ENCODE measurements at places on chromosomes 12 and 14.

DNA sequence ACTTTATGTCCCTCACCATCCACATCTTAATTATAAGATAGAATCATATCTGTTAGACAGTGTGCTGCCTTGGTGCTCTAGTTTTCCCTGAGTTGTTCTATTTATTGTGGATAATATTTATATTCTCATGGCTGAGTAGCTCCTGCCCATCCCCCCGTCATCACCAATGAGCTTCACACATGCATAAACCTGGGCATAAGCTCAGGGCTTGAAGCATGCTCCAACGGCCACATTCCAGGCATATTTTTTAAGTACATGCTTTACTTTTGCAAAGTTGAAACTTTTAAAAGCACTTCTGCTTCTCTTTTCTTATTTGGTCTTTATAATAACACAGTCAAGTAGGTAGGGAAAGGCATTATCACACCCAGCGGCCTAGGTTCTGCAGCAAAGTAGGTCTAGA, 3.4 kb upstream of the FBXO34 start:
- no peak for DNase-seq

DNA sequence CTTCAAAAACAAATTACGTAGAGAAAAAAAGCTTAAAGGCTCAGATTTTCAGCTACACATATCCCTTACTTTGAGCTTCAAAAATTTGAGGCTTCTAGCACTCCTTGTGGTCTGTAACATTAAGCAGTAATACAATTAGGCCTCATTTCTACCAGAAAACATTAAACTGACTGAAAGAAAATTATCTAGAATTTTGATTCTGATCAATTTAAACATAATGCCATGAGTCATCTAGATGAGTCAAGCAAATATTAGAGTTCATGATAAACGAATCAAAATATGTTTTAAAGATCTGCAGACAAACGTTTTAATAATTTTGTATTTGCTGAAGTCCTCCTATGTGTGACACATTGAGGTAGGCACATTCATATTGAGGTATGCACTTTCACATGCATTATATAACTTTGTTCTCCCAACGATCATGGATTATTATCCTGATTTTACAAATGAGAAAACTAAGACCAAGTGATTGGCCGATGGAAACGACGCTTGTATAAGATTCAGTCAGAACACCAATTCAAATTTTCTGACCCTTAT, 4.3 kb downstream of the OSBPL8 start:
- DNase-seq = no peak

GRCh38 chr12:76057326-76057725, 25.8 kb upstream of the PHLDA1 start:
- no peak for DNase-seq

GRCh38 chr12:76952995-76953394, 74.2 kb upstream of the CSRP2 start:
- no peak for DNase-seq

DNA sequence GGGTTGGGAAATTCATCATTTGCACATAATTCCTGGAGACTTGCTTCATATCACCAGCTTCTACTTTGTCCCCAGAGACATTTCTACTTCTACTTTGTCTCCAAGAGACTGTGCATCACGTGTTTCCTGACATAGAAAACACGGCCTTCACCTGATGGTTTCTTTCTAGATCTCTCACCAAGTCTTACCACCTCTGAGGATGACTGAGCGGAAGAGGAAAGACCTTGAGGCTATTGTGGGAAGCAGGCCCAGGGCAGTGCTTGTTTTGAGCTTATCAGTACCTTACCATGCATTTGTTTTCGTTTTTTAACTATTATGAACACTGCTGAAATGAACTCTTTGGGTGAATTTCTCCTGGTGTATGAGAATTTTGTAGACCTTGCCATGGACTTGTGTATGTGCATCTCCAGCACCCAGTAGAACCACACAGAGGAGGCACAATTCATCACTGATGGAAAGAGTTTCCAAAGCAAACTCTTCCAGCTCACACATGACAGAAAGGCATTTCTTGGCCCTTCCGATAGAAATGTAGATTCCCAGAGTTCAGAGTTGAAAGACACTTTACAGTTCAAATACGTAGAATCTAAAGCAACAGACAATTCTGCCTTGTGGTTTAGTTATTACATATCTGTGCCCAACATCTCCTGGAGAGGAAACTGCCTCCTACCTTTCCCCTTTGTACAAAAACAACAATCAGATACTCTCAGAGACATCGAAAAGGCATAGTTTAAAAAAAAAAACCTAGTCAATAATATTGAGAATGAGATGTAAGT, 434.7 kb downstream of the FUT8 start:
- peak; percentile 88 for DNase-seq

- DNase-seq = no peak
Observed at GRCh38 chr12:1529862-1530591, 64.4 kb downstream of the FBXL14 start.

DNA sequence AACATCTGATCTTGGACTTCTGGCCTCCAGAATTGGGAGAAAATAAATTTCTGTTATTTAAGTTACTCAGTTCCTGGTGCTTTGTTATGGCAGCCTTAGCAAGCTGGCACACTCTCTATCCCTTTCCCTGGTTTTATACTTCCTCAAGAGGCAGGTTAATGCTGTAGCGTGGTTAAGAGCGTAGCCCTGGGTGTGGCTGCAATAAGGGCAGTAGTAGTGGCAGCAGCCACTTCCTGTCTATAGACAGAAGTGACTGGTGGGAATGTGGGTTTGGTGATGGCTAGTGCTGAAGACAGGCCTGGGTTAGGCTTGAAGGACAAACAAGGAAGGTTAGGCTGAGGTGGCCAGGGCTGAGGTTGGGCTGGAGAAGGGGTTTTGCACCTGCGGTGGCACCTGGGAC, 3.6 kb upstream of the LGALS3 start:
- DNase-seq = peak; percentile 56

GRCh38 chr12:131829791-131830334, 1.7 kb downstream of the MMP17 start:
- no peak for DNase-seq

- DNase-seq = no peak
Observed at GRCh38 chr14:65100922-65101541, 1.3 kb downstream of the MAX start.

DNA sequence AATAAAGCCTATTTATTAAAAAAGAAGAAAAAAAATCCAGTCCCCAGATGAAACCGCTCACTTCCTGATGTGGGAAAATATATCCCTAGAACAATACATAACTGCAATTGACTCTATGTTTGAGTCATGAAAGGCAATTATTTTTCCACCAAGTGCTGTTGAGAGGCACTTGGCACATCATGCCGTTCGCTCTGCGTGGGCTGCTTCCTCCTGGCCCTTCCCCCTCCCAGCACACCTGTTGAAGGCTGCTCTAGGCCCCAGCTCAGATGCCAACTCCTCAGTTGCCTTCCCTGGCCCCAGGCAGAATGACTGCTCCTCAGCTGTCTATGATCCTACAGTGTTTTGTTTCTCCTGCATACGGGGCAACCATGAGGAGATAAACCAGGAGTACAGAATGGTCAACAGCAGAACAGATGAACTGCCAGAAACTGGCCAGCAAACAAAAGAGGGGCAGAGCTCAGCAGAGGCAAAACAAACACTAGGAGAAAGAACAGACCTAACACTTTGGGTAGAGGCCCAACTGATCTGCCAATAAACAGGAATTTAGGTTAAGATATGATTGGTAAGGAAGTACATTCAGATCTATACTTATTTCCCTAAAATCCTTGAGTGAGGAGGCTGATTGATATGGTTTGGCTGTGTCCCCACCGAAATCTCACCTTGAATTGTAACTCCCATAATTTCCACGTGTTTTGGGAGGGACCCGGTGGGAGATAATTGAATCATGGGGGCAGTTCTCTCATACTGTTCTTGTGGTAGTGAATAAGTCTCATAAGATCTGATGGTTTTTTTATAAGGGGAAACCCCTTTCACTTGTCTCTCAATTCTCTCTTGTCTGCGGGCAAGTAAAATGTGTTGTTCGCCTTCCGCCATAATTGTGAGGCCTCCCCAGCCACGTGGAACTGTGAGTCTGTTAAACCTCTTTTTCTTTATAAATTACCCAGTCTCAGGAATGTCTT, 58.6 kb downstream of the SLC38A1 start:
- DNase-seq = peak; percentile 37

DNA sequence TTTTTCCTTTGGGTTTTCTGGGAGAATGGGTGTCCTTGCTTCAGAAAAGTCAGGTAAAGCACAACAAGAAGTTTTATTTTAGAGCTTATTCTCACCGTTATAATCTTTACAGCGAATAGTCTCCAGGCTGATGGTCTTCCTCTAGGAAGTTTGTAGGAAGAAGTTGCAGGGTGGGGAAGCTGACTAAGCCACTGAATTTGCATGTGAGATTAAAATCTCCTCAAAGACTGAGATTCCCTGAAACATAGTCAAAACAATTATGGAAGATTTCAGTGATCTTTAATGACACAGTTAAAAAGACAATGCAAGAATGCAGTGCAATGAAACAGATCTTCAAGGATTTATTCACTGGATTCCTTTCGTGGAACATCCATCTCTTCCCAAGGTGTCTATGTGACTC, 1.2 kb downstream of the TAS2R10 start:
- DNase-seq = no peak

DNA sequence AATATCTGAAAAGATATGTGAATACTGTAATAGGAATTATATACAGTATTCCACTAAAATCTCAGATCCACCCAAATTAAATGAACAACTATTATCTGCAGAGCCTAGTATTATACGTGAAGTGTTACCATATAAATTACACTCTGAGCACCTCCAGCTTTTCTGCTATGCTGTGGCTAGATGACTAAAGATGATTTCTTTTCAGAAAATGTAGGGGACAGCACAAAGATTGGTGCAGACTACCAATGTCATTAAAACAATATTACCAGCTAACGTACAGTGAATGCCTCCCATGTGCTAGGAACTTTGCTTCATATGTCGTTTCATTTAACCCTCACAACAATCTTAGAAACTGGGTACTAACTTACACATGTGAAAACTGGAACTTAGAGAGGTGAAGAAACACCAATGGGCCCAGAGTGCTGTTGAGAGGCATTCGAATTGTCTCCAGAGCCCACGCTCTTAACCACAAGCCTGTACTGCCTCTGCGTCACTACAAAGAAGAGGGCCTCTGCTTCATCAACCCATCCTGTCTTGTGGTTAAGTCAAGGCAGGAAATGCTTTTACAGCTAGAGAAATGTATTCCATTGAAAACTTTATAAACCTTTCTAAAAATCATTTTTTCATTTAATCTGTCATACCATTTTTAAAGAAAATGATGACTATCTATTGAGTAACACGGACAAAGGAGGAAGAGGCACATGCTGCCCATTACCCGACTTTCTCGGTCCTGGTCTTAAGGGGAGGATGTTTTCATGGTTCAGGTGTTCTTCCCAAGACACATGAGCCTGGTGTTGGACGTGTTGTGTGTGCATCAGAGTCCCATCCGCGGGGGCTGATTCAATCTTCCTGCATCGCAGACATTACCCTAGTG, 1.3 kb downstream of the GPR65 start:
- peak; percentile 76 for DNase-seq

GRCh38 chr12:128442096-128442495, 175.1 kb downstream of the TMEM132C start:
- no peak for DNase-seq

GRCh38 chr12:64065881-64066451, 156.1 kb downstream of the KICS2 start:
- DNase-seq = no peak

DNA sequence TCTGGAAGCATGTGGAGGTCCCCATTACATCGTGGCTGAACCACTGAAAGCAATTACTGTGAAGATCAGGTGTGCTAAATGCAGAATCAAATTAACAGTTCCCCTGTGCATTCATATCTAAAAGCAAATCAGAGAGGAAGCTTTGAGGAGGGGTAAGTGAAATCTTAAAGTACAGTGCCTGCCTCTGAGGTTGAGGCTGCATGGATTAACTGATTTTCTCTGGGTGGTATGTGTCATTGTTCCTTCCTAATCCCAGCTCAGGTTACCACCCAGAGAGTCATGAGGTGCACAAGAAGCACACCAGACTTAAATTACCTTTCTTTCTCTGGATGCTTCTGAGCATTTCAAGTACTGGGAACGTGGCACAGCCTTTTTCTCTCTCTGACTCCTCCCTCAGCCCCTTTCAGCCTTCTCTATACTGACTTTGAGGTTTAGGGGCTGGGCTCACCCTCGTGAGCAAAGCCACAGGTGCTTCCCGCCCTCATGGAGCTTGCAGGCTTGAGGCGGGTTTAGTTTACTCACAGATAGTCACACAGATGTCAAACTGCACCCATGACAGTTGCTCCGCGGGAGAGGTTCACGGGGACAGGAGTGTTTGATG, 237.6 kb upstream of the CRY1 start:
- peak; percentile 28 for DNase-seq

DNA sequence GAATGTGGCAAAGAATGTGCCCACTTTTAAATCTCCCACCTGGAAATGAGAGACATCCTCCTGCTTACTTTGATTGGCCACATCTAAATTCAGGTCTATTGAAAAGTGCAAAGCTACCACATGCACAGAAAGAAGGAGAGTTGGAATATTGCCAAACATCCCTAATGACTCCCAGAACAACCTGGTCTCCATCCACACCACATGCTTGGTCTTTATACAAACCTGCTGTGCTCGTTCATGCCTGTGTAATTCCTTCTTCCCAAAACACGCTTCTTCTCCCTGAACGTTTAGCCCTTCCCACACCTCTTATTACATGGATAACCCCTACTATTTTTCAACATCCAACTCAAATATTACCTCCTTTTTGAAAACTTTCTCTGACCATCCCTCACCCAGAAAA, 66.2 kb upstream of the BCL2L14 start:
- no peak for DNase-seq

GRCh38 chr14:49853572-49854375, 1.2 kb upstream of the NEMF start:
- peak; percentile 79 for DNase-seq

- no peak for DNase-seq
Observed at GRCh38 chr12:4147031-4147481, 126.5 kb upstream of the CCND2 start.

- no peak for DNase-seq
Observed at GRCh38 chr14:96095581-96096476, 56.7 kb downstream of the C14orf132 start.

DNA sequence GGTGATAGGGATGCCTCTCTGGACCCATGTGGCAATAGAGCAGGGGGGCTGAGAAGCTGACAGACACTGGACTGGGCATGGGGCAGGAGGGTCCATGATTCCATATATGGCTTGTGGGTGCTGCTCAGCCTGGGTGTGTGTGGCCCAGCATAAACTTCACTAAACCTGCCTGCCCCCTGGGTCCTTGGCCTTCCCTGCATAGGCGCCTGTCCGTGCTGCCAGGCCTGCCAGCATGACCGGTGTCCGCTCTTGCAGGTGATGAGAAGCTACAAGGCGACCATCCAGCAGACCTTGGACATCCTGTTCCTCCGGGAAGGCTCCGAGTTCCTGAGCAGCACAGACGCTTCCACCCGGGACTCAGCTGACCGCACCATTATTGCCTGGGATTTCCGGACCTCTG, 61.6 kb downstream of the BEGAIN start:
- DNase-seq = peak; percentile 14

DNA sequence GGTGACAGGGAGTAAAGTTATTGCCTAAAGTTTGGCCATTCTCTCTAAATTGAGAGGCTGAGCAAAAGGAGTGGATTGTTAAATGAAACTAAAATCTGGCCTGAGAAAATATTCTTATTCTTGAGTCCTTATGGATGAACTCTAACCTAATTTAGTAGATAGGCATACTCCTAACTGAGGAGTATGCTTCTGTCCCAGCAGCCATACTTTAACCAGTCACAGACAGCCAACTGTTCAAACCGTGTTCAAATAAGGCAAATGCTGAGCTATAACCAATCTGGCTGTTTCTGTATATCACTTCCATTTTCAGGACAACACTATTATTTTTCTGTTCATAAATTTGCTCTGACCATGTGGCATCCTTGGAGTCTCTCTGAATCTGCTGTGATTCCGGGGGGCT, 75.9 kb upstream of the RERGL start:
- DNase-seq = no peak

- no peak for DNase-seq
Observed at GRCh38 chr12:2509137-2509536, 285.6 kb upstream of the FKBP4 start.

Data from activated CD4-positive, alpha-beta memory T cell treated with anti-CD3 and anti-CD28 coated beads, Interleukin-2, amount 10 ng/mL, durations not matched to agents 7 days and 5 days (primary cell).